Stimulated activated CD4-positive, alpha-beta T cell treated with anti-CD3 and anti-CD28 coated beads, Interleukin-4, amount 100 ng/mL, for 24 hours (primary cell): ENCODE measurements at places on chromosomes 6 and 20.

GRCh38 chr6:44556046-44556445 lies 168.5 kb downstream of the CDC5L start:
- DNase-seq = no peak

GRCh38 chr6:93453956-93454355 lies 34.6 kb upstream of the EPHA7 start:
- no peak for DNase-seq

GRCh38 chr20:11331096-11331495 lies 586.6 kb upstream of the BTBD3 start:
- DNase-seq = no peak

GRCh38 chr20:13249118-13249797 lies 28.2 kb downstream of the ISM1 start:
- DNase-seq = no peak

DNA sequence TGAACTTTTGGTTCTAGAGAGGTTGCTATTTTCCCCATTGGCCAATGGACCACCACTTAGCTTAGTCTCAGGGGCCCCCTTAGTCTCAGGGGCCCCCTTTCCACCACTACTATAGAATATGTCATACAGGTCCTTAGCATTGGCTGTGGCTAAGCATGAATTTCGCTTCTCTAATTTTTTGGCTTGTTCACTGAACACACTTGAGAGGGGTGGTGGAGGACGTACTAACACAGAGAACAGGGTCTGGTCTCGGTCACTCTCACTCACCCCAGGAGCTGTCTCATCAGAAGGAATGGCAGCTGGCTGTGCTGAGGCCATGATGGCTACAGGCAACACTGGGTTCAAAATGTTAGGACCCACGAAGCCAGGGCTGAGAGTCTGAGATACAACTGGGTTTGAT lies 30.3 kb downstream of the ZNF318 start:
- DNase-seq = no peak

DNA sequence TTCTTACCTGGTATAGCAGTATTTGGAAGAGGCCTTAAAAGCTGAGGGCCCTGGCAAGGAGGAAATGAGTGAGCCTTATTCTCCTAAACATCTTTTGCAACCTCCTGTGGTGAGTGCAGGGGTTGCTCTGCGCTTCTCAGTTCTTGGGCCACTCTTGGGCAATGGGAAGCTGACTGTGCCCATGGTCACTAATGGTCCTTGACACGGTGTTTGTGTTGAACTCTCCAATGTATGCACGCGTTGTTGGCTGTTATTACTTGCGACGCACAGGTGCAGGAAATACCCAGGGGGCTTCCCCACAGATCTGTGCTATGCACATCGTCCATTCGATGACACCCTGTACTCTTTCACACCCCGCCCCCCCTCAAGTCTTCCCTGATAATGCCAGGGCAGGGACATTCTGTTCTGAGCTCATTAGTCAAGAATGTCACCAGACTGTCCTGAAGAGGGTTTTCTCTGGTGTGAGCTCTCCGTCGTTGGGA lies 79.7 kb downstream of the EDN1 start:
- DNase-seq = no peak

GRCh38 chr20:49700411-49701185 lies 13.1 kb downstream of the B4GALT5 start:
- no peak for DNase-seq

GRCh38 chr6:140966676-140967075 lies 1166.0 kb upstream of the GJE1 start:
- DNase-seq = no peak

GRCh38 chr20:1627200-1627550 lies 7.4 kb upstream of the SIRPB1 start:
- DNase-seq = no peak
